ENCODE measurements at places on chromosomes 11 and 22.

DNA sequence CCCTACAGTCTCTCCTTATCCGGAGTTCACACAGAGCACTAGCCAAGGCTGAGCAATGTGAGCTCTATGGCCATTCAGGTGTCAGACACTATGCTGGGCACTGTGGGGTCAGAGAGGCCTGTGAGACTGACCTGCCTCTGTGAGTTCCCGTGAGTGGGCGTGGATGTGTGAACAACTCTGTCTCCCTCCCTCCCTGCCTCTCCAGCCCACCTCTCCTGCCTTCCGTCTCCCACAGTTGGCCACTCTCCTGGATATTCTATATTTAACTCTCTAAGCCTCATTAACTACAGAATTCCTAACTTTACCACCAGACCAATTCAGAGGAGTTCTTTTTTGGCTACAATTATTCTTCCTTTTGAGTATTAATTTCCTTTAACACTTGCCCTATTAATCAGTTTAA lies 191.6 kb upstream of the NCAM1 start:
- DNase-seq: no peak

- DNase-seq: no peak
These were observed 124.9 kb downstream of the MN1 start for GRCh38 chr22:27676545-27677213.

DNA sequence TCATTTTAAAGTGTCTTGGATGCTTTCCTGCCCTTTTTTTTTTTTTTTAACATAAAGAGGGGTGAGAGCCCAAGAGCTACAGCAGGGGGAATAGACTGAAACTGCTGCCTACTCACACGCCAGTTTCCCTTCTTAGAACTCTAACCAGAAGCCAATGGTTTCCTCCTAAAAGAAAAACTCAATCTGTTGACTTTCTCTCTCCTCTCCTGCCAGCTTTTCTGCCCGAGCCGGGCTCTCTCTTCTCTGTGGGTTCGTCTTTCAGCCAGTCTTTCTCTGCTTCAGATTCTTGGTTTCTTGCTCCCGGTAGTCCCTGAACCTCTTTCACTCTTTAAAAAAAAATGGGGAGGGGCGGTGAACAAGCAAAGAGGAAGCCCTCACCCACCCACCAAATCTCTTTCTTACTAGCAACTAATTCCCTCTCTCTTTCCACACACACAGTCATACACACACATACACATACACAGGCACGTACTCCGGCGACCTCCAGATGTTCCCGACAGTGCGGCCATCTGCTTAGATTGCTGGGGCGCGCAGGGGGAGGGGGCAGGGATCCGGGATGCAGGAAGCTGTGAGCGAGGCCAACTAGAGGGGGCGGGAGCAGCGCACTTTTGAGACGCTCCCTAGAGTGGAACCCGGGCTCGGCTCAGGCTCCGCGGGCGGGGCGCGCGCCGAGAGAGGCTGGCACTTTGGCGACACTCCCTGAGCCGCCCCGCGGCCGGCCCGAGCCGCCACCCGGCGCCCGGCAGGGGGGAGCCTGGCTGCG lies 444 bp upstream of the TSKU start:
- peak; percentile 94 for DNase-seq

DNA sequence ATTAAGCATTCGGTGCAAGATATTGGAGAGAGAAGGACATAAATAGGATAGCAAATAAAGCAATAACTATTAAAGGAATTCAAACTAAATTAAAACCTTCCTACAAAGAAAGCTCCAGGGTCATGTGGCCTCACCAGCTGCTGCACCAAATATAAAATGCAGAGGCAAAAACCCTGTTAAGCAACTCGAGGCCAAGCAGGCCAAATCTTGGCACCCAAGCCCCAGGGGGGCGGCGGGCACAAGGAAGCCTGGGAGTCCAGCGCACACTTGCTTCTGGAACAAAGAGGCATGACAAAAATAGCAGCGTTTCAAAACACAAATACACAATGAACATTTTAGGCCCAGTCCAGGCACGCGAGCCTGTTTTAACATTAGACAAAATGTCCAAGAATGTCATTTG lies 20.8 kb downstream of the KRTAP5-6 start:
- no peak for DNase-seq

- DNase-seq: no peak
These were observed 37.5 kb upstream of the TSKU start for GRCh38 chr11:76745561-76746207.

DNA sequence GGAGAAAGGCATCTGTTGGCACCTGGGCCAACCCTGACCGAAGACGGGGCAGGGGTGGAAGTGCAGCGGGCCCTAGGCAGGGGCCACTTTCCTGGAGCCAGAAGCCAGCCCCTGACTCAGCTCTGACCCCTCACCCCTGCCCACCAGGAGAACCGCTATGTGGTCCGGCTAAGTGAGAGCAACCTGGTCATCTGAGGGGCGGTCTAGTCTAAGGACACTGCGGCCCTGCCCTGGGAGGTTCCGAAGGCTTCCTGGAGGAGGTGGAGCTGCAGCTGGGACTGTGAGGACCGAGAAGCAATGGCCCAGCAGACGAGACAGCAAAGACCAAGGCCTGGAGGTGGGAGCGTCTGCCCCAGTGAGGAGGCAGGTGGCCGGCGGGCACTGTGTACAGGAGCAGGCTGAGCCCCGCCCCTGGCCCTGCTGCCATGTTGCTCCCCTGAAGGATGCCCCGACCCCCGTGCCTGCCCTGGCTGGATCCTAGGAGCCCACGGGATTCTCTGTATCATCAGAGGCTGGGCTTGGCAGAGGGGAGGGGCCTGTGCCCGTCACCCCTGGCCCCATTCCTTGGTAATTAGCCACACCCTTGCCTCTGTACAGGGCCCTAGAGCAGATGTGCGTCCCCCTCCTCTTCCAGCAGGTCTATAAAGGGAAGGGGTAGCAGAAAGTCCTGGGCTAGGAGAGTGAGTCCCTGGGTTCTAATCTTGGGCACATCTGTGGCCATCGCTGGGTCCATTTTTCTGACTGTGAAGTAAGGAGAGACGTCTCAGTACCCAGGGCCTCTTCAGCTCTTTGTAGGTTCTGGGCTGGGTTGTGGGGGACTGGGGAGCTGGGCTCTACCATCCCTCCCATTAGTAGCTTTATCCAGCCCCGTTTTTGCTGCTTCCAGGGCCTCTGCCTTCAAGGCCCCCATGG lies 19.4 kb downstream of the RELT start:
- DNase-seq: peak; percentile 16

DNA sequence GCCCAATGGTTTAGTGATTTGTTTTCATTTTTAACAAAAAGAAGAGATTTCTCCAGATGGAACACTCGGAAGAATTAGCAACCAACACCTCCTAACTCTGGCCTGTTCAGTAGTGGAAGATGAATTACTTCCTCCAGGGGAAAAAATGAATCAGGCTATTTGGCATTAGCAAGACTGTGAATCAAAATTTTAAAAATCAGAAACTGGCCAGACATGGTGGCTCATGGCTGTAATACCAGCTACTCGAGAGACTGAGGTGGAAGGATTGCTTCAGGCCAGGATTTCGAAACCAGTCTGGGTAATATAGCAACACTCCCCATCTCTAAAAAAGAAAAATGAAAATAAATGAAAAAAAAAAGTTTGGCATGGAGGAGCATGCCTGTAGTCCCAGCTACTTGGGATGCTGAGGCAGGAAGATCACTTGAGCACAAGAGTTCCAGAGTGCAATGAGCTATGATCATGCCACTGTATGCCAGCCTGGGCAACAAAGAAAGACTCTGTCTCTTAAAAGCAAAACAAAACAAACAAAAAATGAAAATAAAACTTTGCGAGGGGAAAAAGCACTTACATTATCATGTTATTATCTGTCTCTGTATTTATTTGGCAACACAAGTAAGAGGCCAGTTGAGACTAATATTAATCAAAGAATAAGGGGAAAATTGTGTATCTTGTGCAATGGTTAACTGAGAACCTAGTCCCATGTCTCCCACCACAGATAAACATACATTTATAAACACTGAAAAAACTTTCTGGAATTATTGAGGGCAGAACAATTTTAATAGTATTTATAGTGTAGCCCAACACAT lies 796.3 kb upstream of the ANO3 start:
- DNase-seq: no peak

DNA sequence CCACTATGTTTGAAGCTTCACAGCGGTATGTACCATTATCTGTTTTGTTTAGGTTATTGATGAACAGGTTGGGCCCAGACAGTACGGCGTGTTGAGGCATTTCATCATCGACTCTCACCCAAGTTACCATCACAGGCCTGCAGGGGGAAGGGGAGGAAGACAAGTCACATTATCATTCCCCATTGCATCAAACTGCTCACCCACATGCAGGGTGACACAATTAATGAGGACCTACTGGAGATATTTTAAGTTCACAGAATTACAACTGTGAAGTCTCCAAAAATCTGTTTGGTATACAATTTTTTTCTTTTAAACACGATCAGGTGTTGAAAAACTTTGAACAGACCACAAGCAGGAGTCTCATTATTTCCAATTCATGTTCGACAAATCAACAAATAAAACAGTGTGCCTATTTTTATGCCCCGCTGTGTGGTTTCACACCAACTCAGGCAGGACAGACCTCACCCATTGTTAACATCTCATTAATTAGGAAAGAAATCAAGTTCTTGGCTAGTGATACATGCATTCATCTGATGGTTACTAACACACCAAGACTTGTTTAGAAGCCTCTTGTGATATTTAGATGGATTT lies 289.5 kb downstream of the CADM1 start:
- no peak for DNase-seq

DNA sequence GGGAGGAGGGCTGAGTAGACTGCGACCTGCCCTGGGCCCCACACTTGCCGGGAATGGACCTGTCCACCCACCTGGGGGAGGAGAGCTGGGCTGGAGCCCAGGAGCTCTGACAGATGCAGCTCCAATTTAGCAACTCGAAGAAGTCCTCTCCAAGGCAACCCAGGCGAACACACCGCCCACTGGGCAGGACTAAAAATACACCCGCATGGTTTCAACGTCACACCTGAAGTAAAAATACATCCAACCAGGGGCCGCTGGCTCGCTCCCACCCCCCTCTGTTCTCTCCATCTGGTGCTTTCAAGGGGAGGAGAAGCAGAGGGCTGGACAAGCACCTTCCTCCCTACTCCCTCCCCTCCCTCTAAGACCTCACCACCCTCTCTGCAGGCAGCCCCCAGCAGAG lies 119.9 kb downstream of the FEZ1 start:
- no peak for DNase-seq

All from 8988T (cell line).